ENCODE measurements at places on chromosomes 4 and X.

DNA sequence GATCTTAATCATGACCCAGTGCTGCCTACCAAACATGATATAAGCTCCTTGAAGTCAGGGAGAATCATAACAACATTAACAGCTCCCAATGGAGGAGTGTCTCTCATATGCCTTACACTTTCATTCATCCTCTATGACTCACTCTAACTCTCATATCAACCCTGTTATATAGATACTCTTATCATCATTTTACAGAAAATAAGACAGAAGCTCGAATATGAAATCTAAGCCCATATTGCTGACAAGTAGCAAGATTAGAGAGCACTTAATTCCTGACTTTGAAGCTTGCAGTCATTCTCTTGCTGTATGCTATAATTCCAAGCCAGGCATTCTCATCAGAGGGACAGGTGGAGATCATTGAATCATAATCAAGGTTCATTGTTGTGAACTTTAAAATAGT lies 476.7 kb upstream of the ATOH1 start:
- DNase-seq: no peak

DNA sequence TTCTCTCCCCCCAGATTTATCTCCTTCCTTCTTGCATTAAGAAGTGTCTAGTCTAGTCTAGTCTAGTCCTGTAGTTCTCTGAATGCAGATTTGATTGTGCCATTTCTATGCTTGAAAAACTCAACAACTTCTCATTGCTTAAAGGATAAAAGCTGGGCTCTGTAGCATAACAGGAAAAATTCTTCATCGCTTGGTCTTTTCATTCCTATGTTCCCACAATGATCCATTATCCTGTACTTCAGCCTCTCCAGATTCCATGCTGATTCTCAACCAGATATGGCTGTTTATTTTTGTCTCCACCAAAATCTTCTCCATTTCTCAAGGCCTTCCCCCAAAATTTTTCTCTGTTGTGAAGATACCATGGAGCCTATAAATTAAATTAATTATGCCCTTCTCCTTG lies 102.9 kb upstream of the STIM2 start:
- no peak for DNase-seq

GRCh38 chrX:96564595-96564994 lies 120.0 kb upstream of the DIAPH2 start:
- no peak for DNase-seq

GRCh38 chrX:107710617-107711391 lies 64.8 kb downstream of the TSC22D3 start:
- peak; percentile 57 for DNase-seq

- no peak for DNase-seq
These were observed 47.0 kb upstream of the MAN2B2 start for GRCh38 chr4:6527683-6528595.

DNA sequence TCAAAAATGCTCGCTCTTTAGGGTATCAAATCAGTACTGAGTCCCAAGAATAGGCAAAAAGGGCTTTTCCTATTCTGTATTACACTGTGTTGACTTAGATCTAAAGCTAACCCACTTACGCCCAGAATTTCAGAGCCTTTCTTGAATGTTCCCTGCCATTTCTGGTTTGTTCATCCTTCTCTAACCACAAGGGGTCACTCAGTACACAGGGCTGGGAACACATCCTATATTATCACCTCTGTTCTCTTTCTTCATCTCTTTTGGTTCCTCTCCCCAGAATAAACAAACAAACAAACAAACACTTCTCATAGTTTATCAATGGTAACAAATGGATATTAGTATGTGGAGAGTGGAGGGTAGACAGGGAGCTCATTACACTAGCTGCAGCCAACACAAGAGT lies 25.5 kb upstream of the MORC4 start:
- DNase-seq: peak; percentile 7

DNA sequence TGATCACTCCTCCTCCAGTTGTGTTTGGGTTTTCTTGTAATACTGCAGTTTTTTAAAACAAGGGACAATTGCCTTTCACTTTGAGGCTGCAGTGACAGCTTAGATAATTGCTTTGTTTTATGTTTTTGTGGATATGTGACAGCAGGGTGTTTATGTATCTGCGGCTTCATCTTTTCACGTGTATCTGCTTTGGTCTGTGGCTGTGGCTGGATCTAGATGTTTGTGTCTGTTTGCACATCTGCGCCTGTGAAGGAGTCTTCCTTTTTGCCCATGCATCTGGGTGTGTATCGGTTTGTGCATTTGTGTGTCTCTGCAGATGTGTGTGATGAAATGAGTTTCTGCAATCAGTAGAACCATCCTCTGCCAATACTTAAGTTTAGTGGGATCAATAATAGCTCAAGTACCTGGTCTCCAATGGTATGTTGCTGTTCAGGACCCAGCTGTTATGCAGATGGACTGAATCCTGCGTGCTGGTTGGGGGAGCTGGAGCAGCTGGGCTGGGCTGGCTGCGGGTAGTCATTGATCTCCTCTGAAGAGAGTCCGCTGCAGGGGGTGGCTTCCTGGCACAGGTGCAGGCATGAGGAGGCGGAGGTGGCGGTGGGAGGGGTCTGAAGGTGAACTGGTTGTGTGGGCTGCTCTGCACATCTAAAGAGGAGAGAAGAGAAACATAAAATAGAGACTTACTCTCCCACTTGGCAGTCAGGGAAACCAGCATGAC lies 390.3 kb downstream of the SH2D1A start:
- no peak for DNase-seq

DNA sequence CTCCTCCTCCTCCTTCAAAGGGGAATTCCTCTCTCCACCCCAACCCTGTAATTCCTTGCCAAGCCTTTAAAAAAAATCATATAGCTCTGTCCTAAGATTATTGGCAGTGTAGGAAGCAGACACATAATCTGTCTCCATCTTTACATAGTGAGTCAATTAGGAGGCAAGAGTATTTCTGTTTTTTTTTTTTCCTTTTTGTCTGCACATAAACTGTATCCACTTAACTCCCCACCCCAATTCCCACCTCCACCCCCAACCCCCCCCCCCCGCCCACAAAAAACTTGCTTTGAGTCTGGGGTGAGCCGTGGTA lies 182.5 kb downstream of the RASL11B start:
- no peak for DNase-seq

- no peak for DNase-seq
These were observed 53.6 kb downstream of the FIP1L1 start for GRCh38 chr4:53431052-53431451.

Data from fibroblast of skin of left quadriceps (primary cell).